ENCODE measurements at places on chromosomes 3 and 15. TPM values are rescaled to one million over a fixed set of nuclear protein-coding genes. Genes with fewer than 3 reads are reported as not detected.

DNA sequence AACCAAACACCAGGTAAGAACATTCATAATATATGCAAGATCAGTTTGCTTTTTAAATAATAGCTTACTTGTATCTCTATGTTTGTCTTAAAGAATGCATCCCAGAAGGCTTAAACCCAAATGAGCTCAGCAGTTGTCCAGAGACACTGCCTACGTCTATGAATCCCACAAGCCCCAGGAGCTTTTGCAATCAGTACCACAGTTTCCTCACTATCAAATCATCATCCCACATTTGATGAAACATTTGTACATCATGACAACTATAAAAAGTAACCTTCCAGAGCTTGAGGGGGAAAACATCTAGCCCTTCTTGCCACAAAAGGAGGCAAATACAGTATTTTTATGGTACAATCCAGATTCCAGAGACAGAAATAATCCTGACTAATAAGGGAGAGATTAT is 63.7 kb downstream of the ATP8B4 start:
- no peak for DNase-seq
- H3K4me3 ChIP-seq = no peak overlapping the region
- H3K36me3 ChIP-seq = no peaks in the 10 kb centered on the region
- H3K27ac ChIP-seq = no peak overlapping the region
- H3K4me1 ChIP-seq = peaks cover 22% of the 10 kb centered on the region

CDCP1 gene
- total RNA-seq = 1.3 TPM

DNA sequence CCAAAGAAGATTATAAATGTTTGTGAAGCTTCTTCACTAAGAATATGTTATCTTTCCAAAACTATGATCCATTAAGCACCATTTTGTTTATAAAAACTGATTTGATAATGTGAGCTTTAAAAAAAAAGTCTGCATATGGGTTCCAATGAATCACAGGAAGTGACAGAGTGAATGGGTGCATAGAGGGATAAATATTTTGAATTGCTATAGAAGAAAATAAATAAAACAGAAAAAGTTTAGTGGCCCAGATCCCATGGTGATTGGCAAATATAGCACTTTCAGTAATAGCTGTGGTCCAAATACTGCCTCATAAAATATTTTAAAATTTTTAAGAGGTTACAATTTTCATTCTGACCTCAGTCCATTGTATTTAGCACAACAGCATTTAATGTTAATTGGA is 19.2 kb downstream of the CPA3 start:
- H3K4me1 ChIP-seq = peaks cover 9% of the 10 kb centered on the region
- H3K4me3 ChIP-seq = no peak overlapping the region
- no peaks in the 10 kb centered on the region for H3K36me3 ChIP-seq
- DNase-seq = no peak
- H3K27ac ChIP-seq = no peak overlapping the region

EPHA6 gene
- 39.5 TPM for total RNA-seq

VGLL3 gene
- 11.9 TPM for total RNA-seq

DNA sequence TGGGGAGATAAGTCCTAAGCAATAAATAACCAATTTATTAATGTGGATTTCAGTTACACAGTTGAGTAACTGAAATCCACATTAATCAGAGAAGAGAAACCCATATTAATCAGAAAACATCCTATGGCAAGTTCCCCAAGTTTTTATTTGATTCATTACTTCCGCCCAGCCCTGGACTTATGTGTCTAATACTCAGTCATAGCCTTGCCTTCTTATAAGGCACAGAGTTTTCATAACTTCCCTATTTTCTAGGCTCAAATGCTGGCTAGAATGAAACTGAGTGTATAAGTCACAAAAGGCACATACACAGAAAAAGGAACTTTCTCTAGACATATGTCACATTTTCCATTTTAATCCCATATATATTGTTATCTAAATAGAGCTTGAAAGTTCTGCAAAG is 28.8 kb downstream of the CD47 start:
- H3K4me3 ChIP-seq = no peak overlapping the region
- H3K36me3 ChIP-seq = peaks cover 53% of the 10 kb centered on the region
- peaks cover 22% of the 10 kb centered on the region for H3K4me1 ChIP-seq
- H3K27me3 ChIP-seq = no peaks in the 10 kb centered on the region
- no peak overlapping the region for H3K27ac ChIP-seq

ZNF860 gene
- total RNA-seq = 0.63 TPM

- H3K36me3 ChIP-seq = no peaks in the 10 kb centered on the region
- no peaks in the 10 kb centered on the region for H3K4me1 ChIP-seq
- no peak overlapping the region for H3K27ac ChIP-seq
Measured at GRCh38 chr3:150680562-150680961, 23.2 kb downstream of the ERICH6 start.

GRCh38 chr15:28994142-28994830 is 108.5 kb downstream of the APBA2 start:
- peaks cover 10% of the 10 kb centered on the region for H3K36me3 ChIP-seq
- no peaks in the 10 kb centered on the region for H3K27me3 ChIP-seq
- no peak overlapping the region for H3K27ac ChIP-seq

GPR156 gene
- total RNA-seq = 11.8 TPM

DNA sequence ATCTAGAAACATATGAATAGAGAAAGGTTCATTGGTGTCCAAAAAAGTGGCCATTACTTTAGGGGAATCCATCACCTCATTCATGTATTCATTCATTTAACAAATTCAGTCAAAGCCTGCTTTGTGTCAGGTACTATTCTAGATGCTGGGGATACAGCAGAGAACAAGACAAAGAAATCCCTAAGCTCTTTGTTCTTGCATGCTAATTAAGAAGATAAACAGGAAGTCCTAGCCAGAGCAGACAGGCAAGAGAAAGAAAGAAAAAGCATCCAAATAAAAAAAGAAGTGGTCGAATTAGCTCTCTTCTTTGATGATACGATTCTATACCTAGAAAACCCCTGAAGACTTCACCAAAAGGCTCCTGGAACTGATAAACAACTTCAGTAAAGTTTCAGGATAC is 12.4 kb upstream of the ZMAT3 start:
- no peak for DNase-seq
- H3K27me3 ChIP-seq = no peaks in the 10 kb centered on the region
- H3K27ac ChIP-seq = no peak overlapping the region
- H3K36me3 ChIP-seq = no peaks in the 10 kb centered on the region
- no peak overlapping the region for H3K4me3 ChIP-seq
- H3K4me1 ChIP-seq = no peaks in the 10 kb centered on the region

GRCh38 chr3:108100906-108101660 is 10.3 kb upstream of the CD47 start:
- peaks cover 49% of the 10 kb centered on the region for H3K4me1 ChIP-seq
- H3K27ac ChIP-seq = no peak overlapping the region
- DNase-seq = no peak
- no peaks in the 10 kb centered on the region for H3K36me3 ChIP-seq

DNA sequence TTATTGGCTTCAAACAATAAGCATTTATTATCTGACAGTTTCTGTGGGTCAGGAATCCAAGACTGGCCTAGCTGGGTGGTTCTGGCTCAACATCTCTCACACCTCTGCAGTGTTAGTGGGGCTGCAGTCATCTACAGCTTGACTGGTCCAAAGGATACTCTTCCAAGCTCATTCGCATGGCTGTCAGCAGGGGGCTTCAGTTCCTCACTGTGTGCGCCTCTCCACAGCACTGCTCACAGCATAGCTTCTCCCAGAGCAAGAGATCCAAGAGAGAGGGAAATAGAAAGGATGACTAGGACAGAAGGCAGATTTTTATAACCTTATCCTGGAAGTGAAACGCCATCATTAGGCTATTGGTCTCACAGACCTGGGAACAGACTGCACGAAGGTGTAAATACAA is 64.2 kb downstream of the MAGI1 start:
- peaks cover 10% of the 10 kb centered on the region for H3K4me1 ChIP-seq

GRCh38 chr3:23865595-23866396 is 51.0 kb downstream of the NKIRAS1 start:
- H3K27ac ChIP-seq = peak overlapping the region; percentile 17
- peaks cover 34% of the 10 kb centered on the region for H3K4me1 ChIP-seq
- no peak overlapping the region for H3K4me3 ChIP-seq
- H3K27me3 ChIP-seq = no peaks in the 10 kb centered on the region
- H3K36me3 ChIP-seq = peaks cover 18% of the 10 kb centered on the region
- DNase-seq = no peak

DNA sequence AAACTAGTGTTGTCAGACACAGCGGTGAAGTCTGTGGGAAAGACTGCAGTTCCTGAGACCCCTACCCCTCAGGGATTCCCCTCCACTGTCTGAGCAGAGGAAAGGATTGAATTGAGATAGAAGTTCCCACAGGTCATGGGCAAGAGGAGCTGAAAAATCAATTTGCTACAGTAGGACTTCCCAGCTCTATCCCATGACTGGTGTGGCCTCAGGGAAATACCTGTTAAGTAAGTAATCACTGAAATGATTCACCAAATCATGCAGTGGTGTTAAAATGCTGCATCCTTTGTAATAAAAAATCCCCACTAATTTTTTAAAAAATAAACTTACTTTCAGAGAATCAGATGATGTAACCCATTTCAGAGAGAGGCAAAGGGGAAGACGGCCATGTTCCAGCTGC is 45.0 kb upstream of the SPRED1 start:
- H3K4me3 ChIP-seq = no peak overlapping the region
- H3K27me3 ChIP-seq = no peaks in the 10 kb centered on the region
- H3K36me3 ChIP-seq = no peaks in the 10 kb centered on the region
- no peak for DNase-seq
- no peak overlapping the region for H3K27ac ChIP-seq

EPB42 gene
- total RNA-seq = 0.13 TPM

DNA sequence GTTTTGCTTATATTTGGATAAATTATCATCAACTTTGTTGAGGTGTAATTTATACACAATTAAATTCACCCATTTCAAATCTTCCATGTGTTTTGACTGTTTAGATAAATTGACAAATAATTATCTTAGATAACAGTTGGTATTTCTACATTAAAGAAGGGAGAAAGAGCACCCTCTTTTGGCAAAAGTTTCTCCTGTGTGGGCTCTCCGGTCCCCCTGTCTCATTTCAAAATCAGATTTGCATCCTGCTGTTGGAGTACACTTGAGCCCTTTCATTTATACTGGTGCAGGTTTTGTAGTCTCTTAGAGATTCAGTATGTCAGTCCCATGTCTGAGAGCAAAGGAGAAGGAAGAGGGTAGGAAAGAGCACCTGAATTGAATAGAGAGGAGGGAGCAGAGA is 49.4 kb downstream of the NKIRAS1 start:
- peaks cover 34% of the 10 kb centered on the region for H3K4me1 ChIP-seq
- DNase-seq = no peak
- no peak overlapping the region for H3K4me3 ChIP-seq
- no peaks in the 10 kb centered on the region for H3K27me3 ChIP-seq
- H3K36me3 ChIP-seq = peaks cover 11% of the 10 kb centered on the region

TGM4 gene
- total RNA-seq = 0.09 TPM

DNA sequence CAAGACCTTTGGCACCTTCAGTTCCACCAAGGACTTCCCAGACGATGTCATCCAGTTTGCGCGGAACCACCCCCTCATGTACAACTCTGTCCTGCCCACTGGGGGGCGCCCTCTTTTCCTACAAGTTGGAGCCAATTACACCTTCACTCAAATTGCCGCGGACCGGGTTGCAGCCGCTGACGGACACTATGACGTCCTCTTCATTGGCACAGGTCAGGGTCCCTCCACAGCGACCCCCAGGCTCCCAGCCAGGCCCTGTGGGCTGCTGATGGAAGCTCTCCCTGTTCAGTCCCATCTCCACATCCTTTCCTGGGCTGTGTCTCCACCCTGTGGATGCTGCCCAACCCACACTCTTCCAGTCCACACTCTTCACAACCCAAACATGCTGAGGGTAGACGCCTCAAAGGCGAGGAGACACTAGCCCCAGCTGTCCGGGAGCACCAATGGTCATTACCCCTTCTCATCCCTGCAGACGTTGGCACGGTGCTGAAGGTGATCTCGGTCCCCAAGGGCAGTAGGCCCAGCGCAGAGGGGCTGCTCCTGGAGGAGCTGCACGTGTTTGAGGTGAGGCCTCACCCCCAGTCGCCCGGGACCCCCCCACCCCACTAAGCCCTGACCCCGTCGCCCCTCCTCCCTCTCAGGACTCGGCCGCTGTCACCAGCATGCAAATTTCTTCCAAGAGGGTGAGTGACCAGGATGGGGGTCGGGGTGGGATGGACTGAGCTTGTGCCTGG is 4.3 kb upstream of the LSMEM2 start:
- peaks cover 29% of the 10 kb centered on the region for H3K27me3 ChIP-seq
- DNase-seq = peak; percentile 70
- H3K4me1 ChIP-seq = peaks cover 35% of the 10 kb centered on the region
- H3K27ac ChIP-seq = peak overlapping the region; percentile 59

C3orf20 gene
- total RNA-seq = 0.09 TPM

DNA sequence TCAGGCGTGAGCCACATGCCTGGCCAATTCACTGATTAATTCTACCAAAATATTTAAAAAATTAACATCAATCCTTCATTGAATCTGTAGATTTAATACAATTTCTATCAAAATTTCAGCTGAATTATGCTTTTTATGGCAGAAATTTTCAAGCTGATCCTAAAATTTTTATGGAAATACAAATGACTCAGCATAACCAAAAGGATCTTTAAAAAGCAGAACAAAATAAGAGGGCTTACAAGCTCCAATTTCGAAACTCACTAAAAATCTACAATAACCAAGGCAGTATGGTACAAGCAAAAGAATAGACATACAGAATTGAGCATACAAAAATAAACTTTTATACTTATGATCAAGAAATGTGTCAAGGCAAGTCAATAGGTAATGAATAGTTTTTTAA is 180.4 kb upstream of the CTNNB1 start:
- H3K27me3 ChIP-seq = no peaks in the 10 kb centered on the region
- H3K36me3 ChIP-seq = no peaks in the 10 kb centered on the region
- H3K27ac ChIP-seq = no peak overlapping the region
- no peak for DNase-seq
- no peak overlapping the region for H3K4me3 ChIP-seq

DNA sequence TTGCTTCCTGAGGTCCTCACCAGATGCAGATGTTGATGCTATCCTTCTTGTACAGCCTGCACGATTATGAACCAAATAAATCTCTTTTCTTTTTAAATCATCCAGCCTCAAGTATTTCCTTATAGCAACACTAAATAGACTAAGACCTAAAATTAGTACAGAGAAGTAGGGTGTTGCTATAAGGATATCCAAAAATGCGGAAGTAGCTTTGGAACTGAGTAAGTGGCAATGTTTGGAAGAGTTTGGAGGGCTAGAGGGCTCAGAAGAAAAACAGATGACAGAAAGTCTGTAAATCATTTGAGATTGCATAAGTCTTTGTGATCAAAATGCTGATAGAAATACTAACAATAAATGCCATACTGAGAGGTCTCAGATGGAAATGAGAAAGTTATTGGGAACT is 894.9 kb downstream of the DIPK2A start:
- no peaks in the 10 kb centered on the region for H3K36me3 ChIP-seq
- H3K4me3 ChIP-seq = no peak overlapping the region
- H3K27ac ChIP-seq = no peak overlapping the region
- H3K4me1 ChIP-seq = peaks cover 9% of the 10 kb centered on the region
- H3K27me3 ChIP-seq = no peaks in the 10 kb centered on the region
